Placental pericyte (primary cell): ENCODE measurements at places on chromosomes 6 and 20. TPM values are rescaled to one million over a fixed set of nuclear protein-coding genes. Genes with fewer than 3 reads are reported as not detected.

Gene MOG
- total RNA-seq: not detected in 2 replicates

Gene MLIP
- 0.44 TPM in 1 of 2 replicates, not detected in the other for total RNA-seq

Gene SLC29A1
- total RNA-seq: 15.8 and 74.6 TPM in 2 replicates

Gene CALHM6
- total RNA-seq: 0.29 and 0.44 TPM in 2 replicates

Gene MLN
- total RNA-seq: not detected in 2 replicates

Gene MOXD1
- total RNA-seq: 9.9 and 25.2 TPM in 2 replicates

Gene ABCC10
- total RNA-seq: 34.5 and 43.3 TPM in 2 replicates

Gene PGC
- not detected in 2 replicates for total RNA-seq

Gene GNAS
- 357 and 892 TPM in 2 replicates for total RNA-seq

Gene BMP5
- not detected in 2 replicates for total RNA-seq

Gene CST3
- 191 and 236 TPM in 2 replicates for total RNA-seq

Gene TNFAIP3
- 10.3 and 19.0 TPM in 2 replicates for total RNA-seq

Gene SLC16A10
- total RNA-seq: 0.22 and 0.43 TPM in 2 replicates

Gene UTRN
- total RNA-seq: 71.3 and 114 TPM in 2 replicates

Gene SLA2
- not detected in 2 replicates for total RNA-seq

Gene KIF6
- under 0.01 TPM in 1 of 2 replicates, not detected in the other for total RNA-seq

Gene LY6G6F
- not detected in 2 replicates for total RNA-seq

Gene PKIB
- total RNA-seq: 45.0 and 45.7 TPM in 2 replicates

Gene TGM2
- total RNA-seq: 1,446 and 1,516 TPM in 2 replicates

Gene CUTA
- 169 and 185 TPM in 2 replicates for total RNA-seq

Gene ZNF341
- total RNA-seq: 1.5 and 1.9 TPM in 2 replicates

Gene RBM12
- total RNA-seq: 42.5 and 57.3 TPM in 2 replicates

Gene HLA-DOA
- total RNA-seq: not detected in 2 replicates

Gene PHACTR3
- under 0.01 TPM in 1 of 2 replicates, not detected in the other for total RNA-seq

Gene RWDD1
- 26.9 and 30.6 TPM in 2 replicates for total RNA-seq

Gene DLL1
- total RNA-seq: 0.22 and 0.86 TPM in 2 replicates

Gene TAB2
- 25.4 and 26.1 TPM in 2 replicates for total RNA-seq

Gene LAMA4
- 105 and 123 TPM in 2 replicates for total RNA-seq

Gene ERVFRD-1
- 0.22 TPM in 1 of 2 replicates, not detected in the other for total RNA-seq

Gene DAAM2
- total RNA-seq: under 0.01 and 2.3 TPM in 2 replicates

Gene INSM1
- not detected in 2 replicates for total RNA-seq

Gene CLPSL1
- total RNA-seq: not detected in 2 replicates

Gene PPP1R16B
- total RNA-seq: 0.14 TPM in 1 of 2 replicates, not detected in the other

Gene ENPP4
- total RNA-seq: 0.22 and 1.1 TPM in 2 replicates

Gene OSBPL2
- total RNA-seq: 23.9 and 34.1 TPM in 2 replicates

Gene CD93
- total RNA-seq: 0.43 TPM in 1 of 2 replicates, not detected in the other

Gene SLC17A9
- 24.1 and 40.4 TPM in 2 replicates for total RNA-seq

Gene PCK1
- not detected in 2 replicates for total RNA-seq
